ENCODE measurements at places on chromosomes 12 and 14.

GRCh38 chr12:132326646-132327045 is 2.7 kb downstream of the GALNT9 start:
- DNase-seq: no peak

- DNase-seq: no peak
Measured at GRCh38 chr12:127760996-127761395, 506.0 kb upstream of the TMEM132C start.

GRCh38 chr12:25806271-25806670 is 152.2 kb upstream of the RASSF8 start:
- DNase-seq: no peak

- no peak for DNase-seq
Measured at GRCh38 chr12:49696723-49697122, 10.5 kb downstream of the FMNL3 start.

DNA sequence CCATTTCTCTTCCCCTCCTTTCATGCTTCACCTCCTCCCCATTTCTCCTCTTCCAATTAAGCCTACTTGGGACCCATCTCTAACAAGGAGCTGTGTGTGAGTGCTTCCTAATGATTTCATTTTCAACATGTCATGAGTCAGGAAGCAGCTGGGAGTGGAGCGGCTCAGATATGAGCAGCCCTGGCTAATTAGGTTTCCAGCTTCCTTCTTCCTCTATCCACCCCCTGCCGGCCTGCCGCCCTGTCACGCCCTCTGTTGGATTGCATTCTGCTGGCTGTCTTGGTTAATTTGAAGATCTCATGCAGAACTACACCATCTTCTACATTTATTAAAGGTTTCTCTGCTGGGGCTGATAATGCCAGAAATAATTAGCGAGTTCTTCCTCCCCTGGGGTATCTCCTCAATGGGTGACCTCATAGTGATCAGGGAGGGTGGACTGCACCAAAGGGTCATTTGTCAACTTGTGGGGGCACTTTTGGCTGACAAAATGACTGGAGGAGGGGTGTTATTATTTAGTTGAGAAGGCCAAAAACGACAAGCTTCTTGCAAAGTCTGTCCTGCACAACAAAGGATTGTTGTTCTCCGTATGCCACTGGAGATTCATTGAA is 300.9 kb upstream of the SRRM4 start:
- no peak for DNase-seq

DNA sequence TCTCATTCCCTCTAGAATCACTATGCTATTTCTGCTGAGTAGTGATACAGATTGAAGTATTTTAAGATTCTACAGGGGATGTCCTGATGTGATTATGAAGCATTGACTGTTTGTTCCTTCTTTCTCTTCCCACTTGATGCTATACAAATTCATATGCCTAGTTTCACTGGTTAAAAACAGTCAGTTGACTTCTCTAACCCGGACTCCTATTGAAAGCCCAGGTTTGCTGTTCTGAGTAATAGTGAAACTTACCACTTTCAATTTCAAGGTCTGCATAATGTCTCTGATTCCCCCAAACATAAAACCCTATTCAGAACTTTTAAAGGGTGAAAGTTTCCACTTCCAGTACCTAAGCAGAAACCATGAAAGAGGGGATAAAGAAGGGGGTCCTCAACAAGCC is 117.7 kb upstream of the RPL10L start:
- DNase-seq: no peak

- peak; percentile 49 for DNase-seq
Measured at GRCh38 chr12:81949416-81949815, 190.3 kb upstream of the PPFIA2 start.

DNA sequence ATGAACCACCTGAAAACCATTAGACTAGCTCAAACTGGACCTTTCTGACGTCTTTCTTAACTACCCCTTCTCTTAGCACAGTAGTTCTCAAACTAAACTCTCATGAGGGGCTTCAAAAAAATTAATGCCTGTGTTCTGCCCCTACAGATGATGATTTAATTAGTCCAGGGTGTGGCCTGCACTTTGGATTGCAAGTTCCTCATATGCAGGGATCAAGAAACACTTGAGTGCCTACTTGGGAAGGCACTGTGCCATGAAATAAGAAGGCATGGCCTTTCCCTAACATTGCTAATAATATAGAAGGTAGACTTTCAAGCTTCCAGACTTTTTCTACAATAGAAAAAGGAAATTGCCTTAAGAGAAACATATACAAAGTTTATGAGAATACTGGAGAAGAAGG is 22.8 kb upstream of the KLHDC2 start:
- DNase-seq: no peak

DNA sequence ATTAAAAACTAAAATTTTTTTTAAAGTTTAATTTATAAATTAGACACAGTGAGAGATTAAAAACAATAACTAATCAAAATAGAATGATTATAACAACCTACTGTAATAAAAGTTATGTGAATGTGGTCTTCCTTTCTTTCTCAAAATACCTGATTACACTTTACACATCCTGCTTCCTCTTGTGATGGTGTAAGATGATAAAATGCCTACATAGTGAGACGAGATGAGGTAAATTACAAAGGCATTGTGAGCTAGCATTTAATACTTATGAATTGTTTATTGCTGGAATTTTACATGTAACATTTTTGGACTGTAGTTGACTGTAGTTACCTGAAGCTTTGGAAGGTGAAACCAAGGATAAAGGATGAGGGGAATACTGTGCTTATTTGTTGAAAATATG is 94.2 kb upstream of the CLEC14A start:
- no peak for DNase-seq
